Activated gamma-delta T cell (primary cell): ENCODE measurements at places on chromosomes 4 and X.

DNA sequence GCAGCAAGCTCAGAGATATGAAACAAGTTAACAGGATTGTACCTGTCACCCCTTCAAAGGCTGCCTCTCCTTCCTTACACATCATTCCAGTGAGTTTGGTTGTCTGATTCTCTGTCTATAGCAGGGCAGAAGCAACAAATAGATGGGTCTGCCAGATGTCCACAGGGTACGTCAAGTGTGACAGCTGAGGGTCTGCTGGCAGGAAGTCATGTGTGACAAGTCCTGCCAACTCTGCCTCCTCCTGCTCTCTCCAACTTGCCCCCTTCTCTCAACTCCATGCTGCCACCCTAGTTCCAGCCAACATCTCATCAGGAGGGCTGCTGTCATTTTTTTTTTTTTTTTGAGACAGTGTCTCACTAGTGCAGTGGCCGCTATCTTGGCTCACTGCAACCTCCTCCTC lies 109.2 kb downstream of the NSUN7 start:
- no peak for DNase-seq

DNA sequence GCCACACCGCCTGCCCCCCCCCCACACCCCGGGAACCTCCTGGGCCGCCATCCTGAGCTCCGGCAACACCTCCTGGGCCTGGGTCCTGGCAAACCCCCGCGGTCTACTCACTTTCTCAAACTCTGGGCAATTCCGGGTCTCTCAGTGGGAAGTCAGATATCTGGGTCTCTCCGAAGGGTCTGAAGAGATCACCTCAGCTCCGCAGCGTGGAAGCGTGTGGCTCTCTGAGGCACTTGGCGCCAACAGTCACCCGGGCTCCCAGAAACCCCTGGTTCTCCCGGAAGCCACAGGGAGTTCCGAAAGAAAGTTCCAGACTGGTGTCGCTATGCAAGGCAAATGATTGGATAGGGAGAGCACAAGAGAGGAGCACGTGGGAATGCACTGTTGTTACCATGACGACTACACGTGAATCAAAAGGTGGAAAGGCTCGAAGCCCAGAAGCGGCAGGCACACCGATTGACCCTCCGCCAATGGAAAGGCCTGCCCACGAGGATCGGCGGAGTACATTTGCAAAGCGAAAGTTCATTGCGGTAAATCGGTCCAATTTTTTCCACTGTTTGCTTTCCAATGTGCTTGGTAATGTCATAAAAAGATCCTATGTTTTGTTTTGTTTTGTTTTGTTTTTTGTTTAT lies at the start of gene PNMA6E:
Gene PNMA6E (minus strand): TSS at position 218 of the 632 bp plus-strand sequence. CDS start 2,501 bp downstream, outside the sequence.
- DNase-seq = no peak

GRCh38 chr4:134470544-134470943 lies 269.0 kb upstream of the PABPC4L start:
- no peak for DNase-seq

GRCh38 chr4:136302566-136302965 lies 1229.7 kb downstream of the PCDH18 start:
- no peak for DNase-seq

GRCh38 chr4:142009751-142010150 lies 373.4 kb downstream of the IL15 start:
- DNase-seq = no peak

DNA sequence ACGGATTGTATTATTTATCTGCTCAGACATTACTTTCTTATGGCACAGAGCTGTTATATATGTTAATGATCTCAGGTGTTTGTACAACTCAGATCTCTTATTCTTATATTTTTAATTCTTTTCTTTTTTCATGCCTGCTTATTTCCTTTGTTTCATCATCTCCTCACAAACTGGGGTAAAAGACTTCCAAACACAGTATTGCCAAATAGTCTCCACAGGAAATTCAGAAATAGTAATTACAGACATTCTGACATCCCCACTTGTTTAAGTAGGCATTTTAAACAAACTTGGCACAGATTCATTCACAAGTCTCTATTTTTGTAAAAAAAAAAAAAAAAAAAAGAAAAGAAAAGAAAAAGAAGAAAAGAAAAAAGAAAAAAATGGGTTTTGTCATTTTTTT lies 129.7 kb upstream of the USP38 start:
- DNase-seq = no peak
